ENCODE measurements at places on chromosomes 2 and 18.

- DNase-seq = no peak
Measured at GRCh38 chr18:75504469-75504868, 77.0 kb upstream of the SMIM21 start.

- DNase-seq = no peak
Measured at GRCh38 chr2:15719566-15720313, 128.1 kb downstream of the DDX1 start.

DNA sequence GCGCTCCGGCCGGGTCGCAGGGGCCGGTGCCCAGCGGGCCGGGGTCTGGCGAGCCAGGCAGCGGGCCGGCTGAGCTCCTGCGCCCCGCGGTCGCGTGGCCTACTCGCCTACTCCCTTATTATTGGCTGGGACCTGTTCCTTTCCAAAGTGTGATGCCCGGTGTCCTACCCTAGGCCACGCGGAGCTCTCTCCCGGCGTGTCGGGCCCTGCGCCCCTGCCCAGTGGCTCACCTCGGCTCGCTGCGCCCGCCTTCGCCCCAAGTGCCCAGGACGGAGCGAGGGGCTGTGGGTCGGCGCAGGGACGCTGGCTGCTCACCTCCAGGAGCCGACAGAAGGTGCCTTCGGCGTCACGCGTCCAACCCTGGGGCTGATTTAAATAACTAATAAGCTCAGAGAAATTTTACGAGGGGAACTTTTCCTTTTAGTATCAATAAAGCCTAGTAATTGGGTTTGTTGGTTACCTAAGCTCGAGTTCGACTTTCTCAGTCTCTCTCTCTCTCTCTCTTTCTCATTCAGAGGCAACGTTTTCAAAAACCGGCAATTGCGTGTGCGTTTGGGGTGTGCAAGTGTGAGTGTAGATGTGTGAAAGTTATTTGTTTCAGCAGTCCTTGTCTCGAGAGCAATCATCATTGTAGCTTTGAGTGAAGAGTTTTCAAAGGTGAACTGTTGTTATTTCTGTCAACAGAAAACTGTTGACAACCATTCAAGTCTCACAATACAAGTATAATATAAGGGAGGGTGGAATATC, 7.0 kb upstream of the SATB2 start:
- no peak for DNase-seq

- DNase-seq = no peak
Measured at GRCh38 chr2:236073246-236073645, 94.9 kb downstream of the GBX2 start.

- DNase-seq = no peak
Measured at GRCh38 chr2:213644926-213645325, 360.7 kb downstream of the SPAG16 start.

GRCh38 chr2:203532957-203533658, 2.0 kb downstream of the RAPH1 start:
- DNase-seq = no peak

- no peak for DNase-seq
Measured at GRCh38 chr2:105248316-105249070, 7.0 kb downstream of the GPR45 start.

GRCh38 chr18:77557046-77557587, 307.5 kb downstream of the GALR1 start:
- no peak for DNase-seq

DNA sequence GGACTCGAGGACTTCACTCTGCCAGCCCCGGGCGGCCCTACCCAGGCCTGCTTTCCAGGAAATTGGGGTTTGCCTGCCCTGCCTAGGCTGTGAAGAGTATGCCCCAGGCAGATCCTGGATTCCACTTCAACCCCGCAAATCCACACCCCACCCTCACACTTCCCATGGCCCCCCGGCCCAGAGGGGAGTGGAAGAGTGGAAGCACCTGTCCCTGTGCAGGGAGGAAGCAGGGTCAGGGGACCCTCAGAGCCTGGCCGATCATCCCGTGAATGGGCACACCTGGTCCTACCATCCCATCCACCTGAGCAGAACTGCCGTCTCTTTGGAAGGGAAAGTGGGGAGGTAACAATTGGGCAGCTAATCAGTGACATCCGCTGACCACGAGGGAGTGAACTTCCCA, 245.2 kb downstream of the EIPR1 start:
- no peak for DNase-seq

DNA sequence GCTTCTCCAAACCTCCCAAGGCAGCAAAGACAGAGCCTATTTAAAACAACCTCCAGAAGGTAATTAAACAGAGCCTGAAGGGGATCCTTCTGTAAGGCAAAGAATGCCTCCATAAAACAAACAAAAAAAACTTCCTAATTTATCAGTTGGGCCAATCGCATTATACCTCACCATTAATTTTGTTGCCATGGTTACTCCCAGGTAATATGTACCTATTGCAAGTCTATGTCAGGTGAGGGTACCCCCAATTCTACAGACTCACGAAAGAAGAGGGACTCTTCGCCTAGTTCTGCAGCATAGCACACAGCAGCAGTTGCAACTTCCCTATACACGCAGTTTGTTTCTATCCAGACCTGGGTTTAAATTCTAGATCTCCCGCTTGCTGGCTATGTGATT, 38.8 kb downstream of the SFXN5 start:
- no peak for DNase-seq

DNA sequence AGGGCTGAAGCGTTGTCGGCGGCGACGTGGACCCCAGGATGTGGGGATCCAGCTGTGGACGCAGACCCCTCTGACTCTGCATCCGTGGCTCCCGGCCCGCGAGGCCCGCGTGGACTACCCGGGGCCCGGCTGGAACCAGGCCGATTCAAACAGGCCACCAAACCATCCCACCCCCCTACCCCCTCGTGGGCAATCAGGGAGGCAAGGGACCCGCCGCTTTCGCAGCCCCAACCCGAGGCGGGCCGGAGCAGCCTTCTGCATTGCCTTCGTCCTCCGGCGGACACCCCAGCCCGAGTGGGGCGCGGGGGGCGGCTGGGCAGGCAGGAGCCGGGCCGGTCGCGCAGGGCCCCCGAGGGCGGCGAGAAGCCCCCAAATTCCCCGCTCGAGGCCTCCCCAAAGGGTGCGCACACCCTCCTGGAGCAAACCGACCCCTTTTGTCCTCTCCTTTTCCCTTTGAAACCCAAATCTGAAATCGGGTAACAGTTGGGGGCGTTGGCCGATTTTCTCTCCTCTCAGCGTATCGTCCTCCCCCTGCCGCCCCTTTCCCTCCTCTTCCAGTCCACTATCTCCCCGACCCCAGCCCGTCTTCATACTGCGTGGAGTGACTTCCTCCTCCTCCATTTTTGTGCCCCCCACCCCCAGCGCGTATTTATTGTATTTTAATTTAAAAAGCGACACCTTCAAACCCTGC, 7.4 kb downstream of the SP9 start:
- no peak for DNase-seq

- no peak for DNase-seq
Measured at GRCh38 chr2:162038725-162039124, 35.3 kb downstream of the DPP4 start.

Measured in NCI-H2081 treated with DMSO at 0.1 percent for 48 hours (cell line).